ENCODE measurements at places on chromosomes 7 and 10.

DNA sequence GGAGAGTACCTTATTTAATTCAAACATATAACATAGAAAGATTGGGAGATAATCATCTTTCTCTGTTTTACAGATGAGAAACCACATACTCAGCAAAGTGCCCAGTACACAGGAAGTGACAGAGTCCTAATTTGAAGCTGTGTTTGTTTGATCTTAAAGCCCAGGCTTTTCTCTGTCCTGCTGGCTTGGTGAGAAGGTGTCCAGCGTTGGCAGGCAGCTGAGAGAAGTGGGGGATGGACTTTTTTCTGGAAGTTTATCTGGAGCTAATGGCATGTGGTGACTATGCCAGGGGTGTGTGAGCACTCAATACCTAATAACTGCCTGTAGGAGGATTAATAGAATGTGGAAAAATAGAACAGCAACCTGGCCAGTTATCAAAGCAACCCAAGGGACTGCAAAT is 60.8 kb downstream of the NPSR1 start:
- DNase-seq = no peak

- DNase-seq = no peak
Observed at GRCh38 chr10:80771285-80771684, 233.6 kb downstream of the SH2D4B start.

DNA sequence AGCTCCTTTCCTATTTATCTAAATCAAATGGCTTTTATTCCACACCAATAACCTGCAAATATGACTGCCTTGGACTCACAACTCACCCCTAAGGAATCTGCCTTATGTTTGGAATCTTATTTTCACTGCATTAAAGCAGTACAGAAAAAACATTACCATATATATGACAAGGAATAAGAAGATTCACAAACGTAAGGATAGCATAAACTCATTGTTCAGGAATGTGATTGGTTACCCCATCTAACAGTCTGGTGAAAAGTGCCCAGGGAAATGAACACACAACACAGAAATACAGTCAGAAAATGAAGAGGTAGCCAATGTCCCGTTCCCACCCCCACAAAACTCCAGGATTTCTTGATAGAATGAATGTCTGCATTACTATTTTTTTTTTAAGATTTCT is 2.0 kb downstream of the PPP3CB start:
- DNase-seq = no peak

DNA sequence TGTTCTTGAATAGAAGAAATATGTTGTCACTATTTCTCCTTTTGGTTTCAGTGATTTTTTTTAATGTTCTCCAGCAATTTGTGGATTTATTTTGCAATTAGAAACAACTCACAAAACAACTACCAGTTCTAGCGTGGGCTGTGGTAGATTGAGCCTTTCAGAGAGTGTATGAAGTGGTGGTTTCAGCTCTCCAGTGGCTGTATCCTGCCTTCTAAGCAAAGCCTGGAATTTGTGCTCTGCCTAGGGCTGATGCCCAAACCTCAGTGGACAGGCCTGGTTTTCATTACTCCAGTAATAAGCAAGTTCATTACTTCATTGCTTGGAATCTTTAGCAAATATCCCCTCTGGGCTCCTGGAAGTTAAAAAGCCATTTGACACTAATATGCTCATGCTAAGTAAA is 35.9 kb downstream of the APBB1IP start:
- DNase-seq = no peak

- DNase-seq = peak; percentile 42
Observed at GRCh38 chr10:17206210-17206709, 4.8 kb upstream of the TRDMT1 start.

DNA sequence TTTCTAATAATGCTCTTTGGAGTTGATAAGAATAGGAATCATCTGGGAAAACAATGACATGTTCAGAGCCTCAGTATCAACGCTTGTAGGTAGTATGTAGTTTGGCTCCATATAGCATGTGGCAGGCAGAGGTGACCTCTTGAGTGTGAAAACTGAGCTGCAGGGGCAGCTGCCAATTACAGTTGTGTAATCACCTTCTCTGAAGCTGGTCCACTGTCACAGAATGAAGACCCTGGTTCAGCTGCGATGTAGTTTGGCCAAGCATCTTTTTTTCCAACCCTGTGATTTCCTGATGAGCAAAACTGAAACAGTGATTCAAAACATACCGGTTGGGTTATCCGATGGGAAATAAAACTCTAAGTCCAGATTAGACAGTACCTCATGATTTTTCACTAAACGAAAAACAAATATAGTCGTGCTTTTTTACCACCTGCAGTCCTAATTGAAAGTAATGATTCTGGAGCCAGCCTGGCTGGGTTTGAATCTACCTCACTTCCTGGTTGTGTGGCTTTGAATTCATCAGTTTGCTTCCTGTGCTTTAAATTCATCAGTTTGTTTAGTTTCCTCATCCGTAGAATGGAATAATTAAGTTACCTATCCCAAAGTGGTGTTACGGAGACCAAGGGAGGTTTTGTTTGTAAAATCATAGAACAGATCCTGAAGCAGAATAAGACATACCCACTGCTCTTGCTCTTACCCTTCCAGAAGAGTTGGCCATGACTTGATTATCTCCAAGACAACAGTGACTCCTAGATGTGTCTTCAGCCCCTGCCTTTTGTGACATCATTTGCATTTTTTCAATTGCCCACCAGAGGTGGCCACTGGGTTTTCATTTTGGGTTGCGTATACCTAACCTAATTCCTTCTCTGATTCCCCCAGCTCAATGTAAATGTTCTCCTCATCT is 87.4 kb downstream of the CELF2 start:
- DNase-seq = no peak

DNA sequence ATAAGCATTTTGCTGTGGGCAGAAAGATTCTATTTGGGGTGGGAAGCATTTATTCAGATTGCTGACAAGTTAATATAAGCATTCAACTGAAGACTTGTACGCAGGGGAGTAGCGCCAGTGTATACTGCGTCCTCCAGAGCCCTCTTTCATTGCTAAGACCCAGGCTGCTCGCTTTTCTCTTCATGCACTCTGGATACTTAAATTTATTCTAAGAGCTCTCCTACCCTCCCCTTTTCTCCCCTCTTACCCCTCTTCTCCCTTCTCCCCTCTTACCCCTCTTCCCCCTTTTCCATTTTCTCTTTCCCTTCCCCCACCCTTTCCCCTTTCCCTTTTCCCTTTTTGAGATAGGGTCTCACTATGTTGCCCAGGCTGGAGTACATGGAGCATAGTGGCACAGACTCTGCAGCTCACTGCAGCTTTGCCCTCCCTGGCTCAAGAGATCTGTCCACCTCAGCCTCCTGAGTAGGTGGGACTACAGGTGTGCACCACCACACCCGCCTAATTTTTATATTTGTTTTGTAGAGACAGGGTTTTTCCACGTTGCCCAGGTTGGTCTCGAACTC is 125.8 kb downstream of the CDK14 start:
- DNase-seq = no peak

DNA sequence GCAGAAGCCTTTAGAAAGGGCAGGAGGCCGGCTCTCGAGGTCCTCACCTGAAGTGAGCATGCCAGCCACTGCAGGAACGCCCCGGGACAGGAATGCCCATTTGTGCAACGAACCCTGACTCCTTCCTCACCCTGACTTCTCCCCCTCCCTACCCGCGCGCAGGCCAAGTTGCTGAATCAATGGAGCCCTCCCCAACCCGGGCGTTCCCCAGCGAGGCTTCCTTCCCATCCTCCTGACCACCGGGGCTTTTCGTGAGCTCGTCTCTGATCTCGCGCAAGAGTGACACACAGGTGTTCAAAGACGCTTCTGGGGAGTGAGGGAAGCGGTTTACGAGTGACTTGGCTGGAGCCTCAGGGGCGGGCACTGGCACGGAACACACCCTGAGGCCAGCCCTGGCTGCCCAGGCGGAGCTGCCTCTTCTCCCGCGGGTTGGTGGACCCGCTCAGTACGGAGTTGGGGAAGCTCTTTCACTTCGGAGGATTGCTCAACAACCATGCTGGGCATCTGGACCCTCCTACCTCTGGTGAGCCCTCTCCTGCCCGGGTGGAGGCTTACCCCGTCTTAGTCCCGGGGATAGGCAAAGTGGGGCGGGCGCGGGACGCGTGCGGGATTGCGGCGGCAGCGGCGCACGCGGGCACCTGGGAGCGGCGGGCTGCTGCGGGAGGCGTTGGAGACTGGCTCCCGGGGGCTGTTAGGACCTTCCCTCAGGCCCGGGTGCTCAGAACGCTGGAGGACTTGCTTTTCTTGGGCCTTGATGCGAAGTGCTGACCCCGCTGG is at the start of gene FAS:
FAS (plus strand) TSS at position 415 of the 777 bp plus-strand sequence; CDS start at position 494, 79 bp downstream.
- peak; percentile 77 for DNase-seq

- no peak for DNase-seq
Observed at GRCh38 chr7:100093498-100093897, 4.7 kb downstream of the COPS6 start.

- no peak for DNase-seq
Observed at GRCh38 chr7:138804618-138805017, 6.6 kb upstream of the ATP6V0A4 start.

- peak; percentile 48 for DNase-seq
Observed at GRCh38 chr10:6494936-6495592, 85.0 kb downstream of the PRKCQ start.

GRCh38 chr10:97505152-97505551 is 6.4 kb downstream of the UBTD1 start:
- no peak for DNase-seq

DNA sequence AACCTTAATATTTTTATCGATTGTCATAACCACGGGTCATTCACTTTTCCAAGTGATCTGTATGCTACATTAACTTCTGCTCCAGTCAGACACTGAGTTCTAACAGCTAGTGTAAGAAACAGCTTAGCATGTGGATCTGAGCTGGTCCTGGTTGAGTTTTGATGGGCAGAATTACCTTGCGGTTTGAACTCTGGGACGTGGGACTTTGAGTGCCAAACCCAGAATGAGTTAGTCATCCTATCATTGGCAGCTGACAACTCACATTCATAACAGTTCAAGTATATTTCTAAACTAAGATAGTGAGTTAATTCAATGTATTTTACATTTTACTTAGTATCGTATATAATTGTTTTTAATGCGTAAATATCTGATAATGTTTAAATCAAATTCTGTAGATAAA is 43.2 kb downstream of the C7orf33 start:
- no peak for DNase-seq

GRCh38 chr10:43287056-43288007 is 20.5 kb upstream of the RASGEF1A start:
- DNase-seq = peak; percentile 54

GRCh38 chr10:80141696-80142460 is 9.3 kb downstream of the PLAC9 start:
- DNase-seq = no peak

DNA sequence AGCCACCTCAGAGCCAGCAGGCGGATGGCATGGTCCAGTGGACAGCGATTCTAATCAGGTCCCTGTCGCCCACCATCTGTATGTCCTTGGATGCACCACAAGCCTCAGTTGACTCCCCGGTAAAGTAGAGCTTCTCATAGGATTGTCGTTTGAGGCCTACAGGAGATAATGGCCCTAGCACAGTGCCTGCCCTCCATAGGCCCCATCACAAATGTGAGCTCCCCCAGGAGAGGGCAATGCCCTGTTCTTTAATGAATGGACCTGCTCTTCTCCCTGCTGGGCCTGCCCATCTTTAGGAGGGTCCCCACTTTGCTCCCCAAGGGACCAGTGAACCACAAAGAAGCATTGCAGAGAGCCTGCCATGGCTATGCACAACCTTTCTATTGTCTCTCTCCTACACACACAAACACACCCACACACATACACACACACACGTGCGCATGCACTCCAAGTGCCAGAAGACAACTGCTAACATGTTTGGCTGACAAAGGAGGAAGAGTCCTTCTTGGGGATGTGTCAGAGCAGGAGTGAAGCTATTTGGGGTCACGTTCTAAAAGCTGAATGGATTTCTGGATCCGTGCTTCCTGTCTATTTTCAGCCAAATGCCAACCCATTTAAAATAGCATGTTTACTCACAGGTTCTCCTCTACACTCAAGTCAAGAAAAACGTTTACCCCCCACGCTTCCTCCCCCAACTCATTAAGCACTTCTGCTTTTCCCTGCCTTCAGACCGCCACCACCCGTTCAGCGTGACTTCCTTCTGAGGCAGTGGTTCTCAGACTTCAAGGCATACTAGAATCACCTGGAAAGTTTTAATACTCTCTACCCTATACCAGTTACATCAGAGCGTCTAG is 196.1 kb downstream of the GRID1 start:
- DNase-seq = no peak

- DNase-seq = no peak
Observed at GRCh38 chr7:148026713-148027112, 563.9 kb upstream of the C7orf33 start.

DNA sequence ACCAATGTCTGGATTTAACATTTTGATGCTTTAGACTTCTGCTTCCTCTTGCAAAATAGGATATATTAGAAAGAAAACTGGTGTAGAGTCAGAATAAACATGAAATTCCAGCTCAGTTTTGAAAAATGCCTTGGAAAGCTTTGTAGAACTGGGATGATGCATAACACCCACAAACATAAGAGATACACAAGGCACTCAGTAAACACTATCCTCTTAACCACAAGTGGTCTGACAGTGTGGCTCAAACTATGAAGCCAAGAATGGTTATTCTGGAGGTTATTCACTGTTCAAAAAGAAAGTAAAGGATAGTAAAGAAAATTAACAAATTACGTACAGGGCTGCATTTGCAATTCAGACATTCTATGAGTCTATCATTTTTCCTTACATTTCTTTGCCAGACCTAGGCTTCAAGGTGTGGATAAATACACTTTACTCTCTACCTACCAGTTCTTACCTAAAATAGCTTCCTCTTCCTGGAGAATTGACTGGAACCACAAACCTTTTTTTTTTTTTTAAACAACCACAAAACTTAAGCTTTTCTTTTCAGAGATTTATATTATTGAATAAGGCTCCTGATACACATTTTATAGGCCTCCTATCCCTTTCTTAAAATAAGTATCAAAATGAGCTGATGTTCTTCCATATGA is 9.0 kb upstream of the RSBN1L start:
- DNase-seq = no peak

GRCh38 chr7:13476881-13477444 is 512.5 kb downstream of the ETV1 start:
- DNase-seq = no peak

DNA sequence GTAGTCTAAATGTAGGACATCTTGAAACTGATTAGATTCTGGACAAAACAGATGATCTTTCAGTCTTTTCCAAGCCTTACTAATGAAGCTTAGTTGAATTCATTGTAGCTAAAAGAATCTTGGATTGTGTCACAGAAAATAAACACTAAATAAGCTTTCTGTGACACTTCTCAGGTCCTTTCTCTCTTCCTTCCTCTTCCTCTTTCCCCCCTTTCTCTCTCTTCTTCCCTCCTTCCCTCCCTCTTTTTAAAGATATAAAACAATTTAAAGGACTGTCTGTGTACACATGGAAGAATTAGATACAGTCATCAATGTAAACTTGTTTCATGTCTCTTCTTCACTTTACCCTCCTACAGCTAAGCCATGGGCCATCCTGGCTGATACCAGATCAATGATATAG is 5.3 kb upstream of the COMMD3 start:
- no peak for DNase-seq

DNA sequence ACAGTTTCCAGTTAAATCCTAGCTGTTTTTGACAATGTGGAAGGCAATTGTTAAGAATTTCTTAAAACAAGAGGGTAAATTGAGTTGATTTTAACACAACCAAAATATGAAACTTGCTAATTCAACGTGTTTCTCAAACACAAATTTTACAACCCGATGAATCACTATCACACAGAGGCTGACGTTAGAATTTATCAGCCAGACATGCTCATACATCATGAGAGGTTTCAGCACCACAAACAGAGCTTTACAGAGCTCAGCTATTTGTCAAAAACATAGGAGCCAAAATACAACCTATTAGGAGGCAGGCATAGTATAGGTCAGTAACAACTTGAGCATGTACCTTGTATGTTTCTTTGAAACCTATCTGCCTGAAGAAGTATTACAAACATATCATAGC is 36.1 kb downstream of the LRRN3 start:
- no peak for DNase-seq

- DNase-seq = no peak
Observed at GRCh38 chr7:35871856-35872255, 71.0 kb downstream of the SEPTIN7 start.

Measured in activated CD4-positive, alpha-beta T cell treated with anti-CD3 and anti-CD28 coated beads, Interleukin-2, amount 50 U/mL, for 48 hours (primary cell).